Fibroblast of lung (primary cell): ENCODE measurements at places on chromosomes 16 and 17. TPM values are rescaled to one million over a fixed set of nuclear protein-coding genes. Genes with fewer than 3 reads are reported as not detected.

Gene LHX1
- not detected in 2 replicates for total RNA-seq

DNA sequence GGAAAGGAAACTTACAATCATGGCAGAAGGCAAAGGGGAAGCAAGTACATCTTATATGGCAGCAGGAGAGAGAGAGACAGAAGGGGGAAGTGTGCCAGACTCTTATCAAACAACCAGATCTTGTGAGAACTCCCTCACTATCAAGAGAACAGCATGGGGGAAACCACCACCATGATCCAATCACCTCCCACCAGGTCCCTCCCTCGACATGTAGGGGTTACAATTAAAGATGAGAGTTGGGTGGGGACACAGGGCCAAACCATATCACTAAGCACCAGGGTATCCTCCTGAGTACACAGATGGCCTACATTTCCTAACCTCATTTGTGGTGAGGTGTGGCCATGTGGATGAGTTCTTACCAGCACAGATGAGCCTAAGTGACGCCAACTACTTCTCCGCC is 348.6 kb upstream of the ZFHX3 start:
- no peak for DNase-seq
- no peak overlapping the region for H3K4me3 ChIP-seq
- H3K27ac ChIP-seq: no peak overlapping the region

GRCh38 chr17:57197466-57198071 is 58.8 kb upstream of the MSI2 start:
- H3K27me3 ChIP-seq: no peaks in the 10 kb centered on the region
- DNase-seq: no peak
- no peak overlapping the region for H3K27ac ChIP-seq
- no peaks in the 10 kb centered on the region for H3K4me1 ChIP-seq

DNA sequence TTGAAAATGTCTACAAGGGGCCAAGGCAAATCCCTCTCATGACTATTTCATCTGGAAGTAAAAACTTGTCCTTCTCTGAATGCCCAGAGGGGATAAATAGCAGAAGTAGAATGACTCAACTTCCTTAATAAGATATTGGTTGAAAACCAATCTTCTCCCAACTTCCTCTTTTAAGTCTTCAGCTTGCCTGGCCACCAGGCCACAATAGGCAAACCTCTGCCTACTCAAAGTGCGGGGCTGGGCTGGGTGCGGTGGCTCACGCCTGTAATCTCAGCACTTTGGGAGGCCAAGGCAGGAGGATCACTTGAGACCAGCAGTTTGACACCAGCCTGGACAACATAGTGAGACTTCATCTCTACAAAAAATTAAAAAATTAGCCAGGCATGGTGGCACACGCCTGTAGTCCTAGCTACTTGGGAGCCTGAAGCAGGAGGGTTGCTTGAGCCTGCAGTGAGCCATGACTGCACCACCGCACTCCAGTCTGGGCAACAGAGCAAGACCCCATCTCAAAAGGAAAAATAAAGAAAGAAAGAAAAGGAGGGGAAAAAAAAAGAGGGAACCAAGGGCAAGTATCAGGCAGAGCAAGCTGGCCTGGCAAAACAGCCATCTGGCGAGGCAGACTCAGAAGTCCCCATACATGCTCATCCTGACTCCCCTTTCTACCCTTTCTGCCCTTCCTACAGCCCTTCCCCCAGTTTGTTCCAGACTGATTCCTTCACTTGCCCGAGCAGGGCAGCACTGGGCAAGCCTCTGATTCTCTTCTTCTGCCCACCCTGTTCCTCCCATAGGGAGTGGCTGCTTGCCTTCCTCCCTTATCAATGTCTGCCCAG is 20.6 kb downstream of the MAP3K14 start:
- H3K4me3 ChIP-seq: no peak overlapping the region
- DNase-seq: no peak
- H3K27ac ChIP-seq: no peak overlapping the region
- peaks cover 2% of the 10 kb centered on the region for H3K36me3 ChIP-seq
- H3K4me1 ChIP-seq: peaks cover 24% of the 10 kb centered on the region

DNA sequence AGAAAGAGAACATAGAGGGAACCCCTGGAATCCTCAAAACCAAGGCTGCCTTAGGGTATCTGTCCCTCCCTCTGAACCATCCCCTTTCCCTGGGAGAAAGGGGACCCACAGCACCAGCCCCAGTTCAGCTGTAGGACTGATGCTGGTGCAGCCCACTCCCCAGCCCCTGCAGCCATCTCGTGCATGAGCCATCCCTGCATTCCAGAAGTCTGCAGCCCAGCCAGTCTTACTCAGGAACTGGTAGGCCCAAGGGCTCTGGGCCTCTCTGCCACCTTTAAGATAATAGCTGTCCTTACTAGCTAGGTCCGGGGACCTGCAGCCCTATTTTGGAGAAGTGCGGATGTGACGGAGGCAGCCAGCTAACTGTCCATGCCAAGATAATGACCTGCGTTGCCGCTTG is 6.0 kb upstream of the EVPL start:
- no peaks in the 10 kb centered on the region for H3K36me3 ChIP-seq
- no peaks in the 10 kb centered on the region for H3K4me1 ChIP-seq
- no peak for DNase-seq
- H3K4me3 ChIP-seq: no peak overlapping the region

GRCh38 chr17:70343114-70343513 is 173.8 kb downstream of the KCNJ2 start:
- no peak for DNase-seq
- H3K36me3 ChIP-seq: no peaks in the 10 kb centered on the region
- no peaks in the 10 kb centered on the region for H3K27me3 ChIP-seq
- H3K4me1 ChIP-seq: no peaks in the 10 kb centered on the region
